Activated naive CD8-positive, alpha-beta T cell treated with anti-CD3 and anti-CD28 coated beads, Interleukin-2, amount 10 ng/mL, durations not matched to agents 7 days and 5 days (primary cell): ENCODE measurements at places on chromosomes 2 and 18.

DNA sequence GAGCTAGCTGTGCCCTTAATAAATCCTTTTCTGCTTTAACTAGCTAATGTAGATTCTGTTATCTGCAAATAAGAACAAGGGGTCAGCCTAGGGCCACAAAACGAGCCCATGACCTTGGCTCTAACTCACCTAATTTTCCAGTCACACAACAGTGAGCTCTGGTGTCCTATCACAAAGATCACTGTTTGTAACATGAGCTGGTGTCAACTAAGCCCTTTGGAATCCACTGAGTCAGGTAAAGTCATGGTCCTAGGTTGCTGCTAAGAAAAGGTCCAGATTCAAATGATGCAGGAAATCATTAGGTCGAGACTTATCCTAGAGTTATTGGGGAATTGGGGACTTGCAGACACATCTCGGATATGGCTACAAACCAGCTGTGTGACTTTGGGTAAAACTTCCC lies 49.9 kb downstream of the ST8SIA5 start:
- no peak for DNase-seq

- DNase-seq = no peak
These were observed 2.4 kb downstream of the TLX2 start for GRCh38 chr2:74516650-74517049.

GRCh38 chr2:144965172-144965571 lies 445.3 kb upstream of the ZEB2 start:
- no peak for DNase-seq

DNA sequence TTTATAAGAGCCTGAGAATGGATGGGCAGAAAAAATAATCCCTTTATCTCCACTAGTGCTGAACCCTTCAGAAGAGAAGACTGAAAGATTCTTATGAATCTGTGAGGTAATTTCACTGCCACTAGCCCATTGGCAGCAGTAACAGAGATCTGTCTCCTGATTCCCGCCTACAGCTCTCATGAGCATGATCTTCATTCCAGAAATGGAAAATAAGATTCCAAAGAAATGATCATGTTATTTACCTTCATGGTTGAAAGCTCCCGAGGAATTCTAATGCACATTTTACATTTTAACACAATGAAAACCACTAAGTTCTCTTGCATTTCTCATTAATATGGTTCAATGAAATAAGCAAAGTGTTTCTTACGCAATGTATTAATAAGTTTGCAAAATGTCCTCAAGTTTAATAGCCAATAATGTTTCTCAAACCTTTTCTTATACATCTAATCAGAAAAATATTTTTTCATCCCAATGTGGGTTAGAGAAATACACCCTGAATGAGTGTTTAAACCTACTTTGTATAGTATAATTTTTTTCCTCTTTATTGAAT lies 905.6 kb downstream of the TMEM182 start:
- no peak for DNase-seq

DNA sequence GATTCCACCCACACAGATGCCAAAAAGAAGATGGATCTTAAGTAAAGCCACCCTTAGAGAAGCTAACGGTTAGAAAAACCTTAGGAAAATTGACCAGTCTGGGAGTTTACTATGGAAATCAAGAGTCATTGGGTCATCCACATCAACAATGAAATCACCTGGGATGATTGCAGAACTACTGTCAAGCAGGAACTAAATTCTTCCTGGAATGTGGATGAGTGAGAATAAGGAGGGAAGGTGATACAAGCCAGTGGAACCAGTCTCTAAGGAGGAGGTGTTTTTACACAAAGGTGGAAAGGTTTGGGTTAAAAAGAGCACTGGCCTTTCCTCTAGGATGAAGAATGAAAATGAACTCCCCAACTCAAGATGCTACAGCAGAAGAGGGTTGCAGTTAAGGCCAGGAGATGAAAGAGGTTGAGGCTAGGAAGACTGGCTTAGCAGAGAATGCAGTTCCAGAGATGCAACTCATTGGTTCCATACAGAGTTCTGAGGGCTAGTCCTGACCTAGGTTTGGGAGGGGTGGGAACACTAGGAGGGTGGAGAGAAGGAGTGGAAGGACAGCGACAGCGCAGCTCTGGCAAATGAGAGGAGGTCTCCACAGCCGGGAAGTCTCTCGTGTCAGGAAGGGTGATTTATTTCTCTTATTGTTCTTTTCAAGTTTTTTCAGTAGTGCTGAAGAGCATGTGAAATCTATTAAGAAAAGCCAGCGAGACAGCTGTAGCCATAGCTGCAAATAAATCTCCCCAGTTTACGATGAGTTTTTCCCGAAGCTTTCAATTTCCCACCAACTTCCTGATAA lies 27.7 kb upstream of the KDM3A start:
- DNase-seq = no peak

DNA sequence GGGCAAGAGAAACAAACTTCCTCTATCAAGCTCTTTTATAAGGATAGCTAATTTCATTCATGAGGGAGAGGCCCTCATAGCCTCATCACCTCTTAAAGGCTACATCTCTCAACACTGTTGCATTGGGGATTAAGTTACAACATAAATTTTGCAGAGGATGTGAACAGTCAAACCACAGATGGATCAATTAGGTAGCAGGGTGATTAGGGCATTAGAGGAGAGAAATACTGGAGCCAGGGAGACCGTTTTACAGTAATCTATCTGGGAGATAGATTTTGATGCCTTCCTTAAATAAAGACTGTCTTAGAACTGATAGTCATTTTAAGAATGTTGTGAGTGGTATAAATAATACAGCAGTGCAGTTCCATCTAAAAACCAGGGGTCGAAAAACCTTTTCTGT lies 258.9 kb downstream of the DCC start:
- no peak for DNase-seq

GRCh38 chr18:9359796-9360195 lies 25.2 kb downstream of the TWSG1 start:
- DNase-seq = no peak
